Sciatic nerve (tissue), 2 donors: ENCODE measurements at places on chromosomes 3 and 15.
A peak's percentile ranks its signal among the peaks of the same experiment; 100 is the strongest.

DNA sequence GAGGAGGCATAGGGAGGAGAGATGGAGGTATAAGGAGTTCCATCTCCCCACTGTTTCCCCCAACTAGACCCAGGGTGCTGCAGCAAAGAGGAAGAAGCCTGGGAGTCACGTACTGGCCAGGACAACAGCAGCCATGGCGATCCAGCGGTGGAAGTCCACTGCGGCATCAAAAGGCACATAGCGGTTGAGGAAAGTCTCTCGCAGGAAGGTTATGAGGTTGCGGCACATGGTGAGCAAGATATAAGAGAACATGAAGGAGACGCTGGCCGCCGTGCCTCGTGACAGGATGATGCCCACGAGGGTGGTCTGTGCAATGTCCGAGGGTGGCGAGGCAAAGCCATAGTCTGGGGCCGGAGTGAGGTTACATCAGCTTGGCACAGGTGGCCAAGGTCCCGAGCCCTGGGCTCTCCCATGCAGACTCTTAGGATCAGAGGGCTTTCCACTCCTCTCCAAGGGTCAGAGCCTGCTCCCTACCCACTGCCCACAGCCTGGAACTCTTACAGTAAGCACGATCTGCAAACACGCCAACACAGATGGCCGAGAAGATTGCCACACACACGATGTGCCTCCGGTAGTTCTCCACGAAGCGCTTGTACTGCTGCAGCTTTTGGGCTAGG lies 14.3 kb downstream of the DUOX2 start:
- DNase-seq, result peak; percentile 23

- no peak for DNase-seq
These were observed 137.7 kb downstream of the FNDC3B start for GRCh38 chr3:172177046-172177445.

GRCh38 chr3:129087138-129087702 lies 26.6 kb downstream of the GP9 start:
- no peak for DNase-seq

- DNase-seq, result no peak
These were observed 89.9 kb downstream of the ATP10A start for GRCh38 chr15:25773248-25773647.
